ENCODE measurements at places on chromosomes 16 and 17. TPM values are rescaled to one million over a fixed set of nuclear protein-coding genes. Genes with fewer than 3 reads are reported as not detected.

Gene TRIM72
- polyA plus RNA-seq = not detected

DNA sequence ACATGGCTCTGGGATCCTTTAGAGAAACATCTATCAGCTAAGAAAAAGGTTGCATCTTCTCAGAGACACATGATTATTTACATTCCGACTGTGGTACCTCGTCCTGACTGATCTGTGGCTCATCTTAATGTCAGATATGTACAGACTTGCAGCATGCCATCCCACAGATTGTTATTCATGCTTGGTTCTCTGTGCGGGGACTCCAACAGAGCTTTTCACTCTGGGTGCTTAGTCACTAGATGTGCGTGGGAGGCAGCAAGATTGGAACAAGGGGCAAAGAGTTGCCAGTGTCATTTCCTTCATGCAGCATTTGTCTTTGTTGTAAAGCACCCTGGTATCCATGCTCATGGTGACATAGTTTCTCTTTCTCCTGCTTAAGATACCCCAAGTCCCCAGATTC, 179.1 kb upstream of the CACNG5 start:
- H3K36me3 ChIP-seq = no peaks in the 10 kb centered on the region
- no peaks in the 10 kb centered on the region for H3K4me1 ChIP-seq
- no peak overlapping the region for H3K4me3 ChIP-seq
- DNase-seq = no peak
- no peak overlapping the region for H3K27ac ChIP-seq

Gene G6PC1
- not detected for polyA plus RNA-seq

DNA sequence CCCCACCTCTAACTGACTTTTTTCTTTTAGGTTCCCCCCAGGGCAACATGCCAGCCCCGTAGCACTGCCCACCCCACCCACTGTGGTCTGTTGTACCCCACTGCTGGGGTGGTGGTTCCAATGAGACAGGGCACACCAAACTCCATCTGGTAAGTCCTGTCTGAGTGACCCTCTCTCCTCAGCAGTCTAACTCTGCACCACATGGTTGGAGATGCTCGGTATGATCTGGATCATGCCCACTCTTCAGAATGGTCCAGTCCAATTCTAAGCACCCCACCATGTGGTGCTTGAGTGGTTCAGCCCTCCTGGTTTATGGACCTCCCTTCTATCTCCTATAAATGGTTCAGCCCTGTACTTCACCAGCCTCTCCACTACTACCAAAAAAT, 5.9 kb downstream of the KDM6B start:
- peaks cover 25% of the 10 kb centered on the region for H3K4me1 ChIP-seq
- no peaks in the 10 kb centered on the region for H3K36me3 ChIP-seq
- no peak overlapping the region for H3K4me3 ChIP-seq
- no peaks in the 10 kb centered on the region for H3K27me3 ChIP-seq
- H3K27ac ChIP-seq = peak overlapping the region; percentile 94

Gene AANAT
- polyA plus RNA-seq = 2.1 TPM

Gene CHD3
- polyA plus RNA-seq = 19.7 TPM

DNA sequence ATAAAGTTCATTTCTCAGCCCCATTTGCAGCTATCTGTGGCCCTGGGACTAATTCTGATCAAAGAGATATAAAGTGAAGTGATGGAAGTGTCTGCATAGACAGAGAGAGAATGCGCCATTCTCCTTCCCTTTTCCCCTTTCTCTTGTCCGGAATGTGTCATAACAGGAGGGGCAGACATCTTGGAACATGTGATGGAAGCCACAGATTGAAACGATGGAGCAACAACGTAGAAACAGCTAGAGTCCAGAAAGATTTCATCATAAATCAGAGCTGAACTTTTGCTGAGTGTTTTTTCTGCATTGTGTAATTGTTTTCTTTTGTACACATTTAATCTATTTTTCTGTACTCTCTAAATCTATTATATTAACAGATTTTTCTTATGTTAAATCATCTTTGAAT, 11.3 kb downstream of the ASGR1 start:
- H3K36me3 ChIP-seq = no peaks in the 10 kb centered on the region
- no peak overlapping the region for H3K4me3 ChIP-seq
- DNase-seq = peak; percentile 84
- H3K27me3 ChIP-seq = no peaks in the 10 kb centered on the region
- H3K4me1 ChIP-seq = no peaks in the 10 kb centered on the region

- peak; percentile 20 for DNase-seq
- no peak overlapping the region for H3K27ac ChIP-seq
- H3K27me3 ChIP-seq = peaks cover 20% of the 10 kb centered on the region
- peaks cover 13% of the 10 kb centered on the region for H3K4me1 ChIP-seq
- H3K4me3 ChIP-seq = peak overlapping the region; percentile 56
These were observed 1.7 kb upstream of the CDH11 start for GRCh38 chr16:65123396-65124211.

DNA sequence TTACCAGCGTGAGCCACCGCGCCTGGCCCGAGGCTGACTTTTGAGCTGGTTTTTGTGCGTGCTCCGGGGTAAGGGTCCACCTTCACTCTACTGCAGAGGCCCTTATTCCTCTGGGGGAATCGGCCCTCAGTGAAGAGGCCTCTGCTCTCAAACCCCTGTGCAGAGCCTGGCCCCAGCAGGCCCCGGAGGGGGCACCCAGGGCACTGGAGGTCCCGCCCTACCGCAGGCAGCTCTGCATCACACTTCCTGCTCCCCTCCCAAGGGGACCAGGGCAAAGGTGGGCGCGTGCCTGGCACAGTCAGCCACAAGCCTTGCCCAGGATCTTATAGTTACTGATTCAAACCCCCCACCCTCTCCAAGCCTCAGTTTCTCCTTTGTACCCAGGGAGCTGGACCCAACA, 3.6 kb upstream of the UBE2I start:
- peaks cover 3% of the 10 kb centered on the region for H3K4me1 ChIP-seq
- no peak overlapping the region for H3K27ac ChIP-seq
- H3K4me3 ChIP-seq = no peak overlapping the region
- no peak for DNase-seq
- no peaks in the 10 kb centered on the region for H3K27me3 ChIP-seq
- H3K36me3 ChIP-seq = no peaks in the 10 kb centered on the region

Gene KCNJ18
- polyA plus RNA-seq = not detected
